ENCODE measurements at places on chromosomes 6 and 20. TPM values are rescaled to one million over a fixed set of nuclear protein-coding genes. Genes with fewer than 3 reads are reported as not detected.

Gene TMEM74B
- not detected for total RNA-seq

Gene TRIM31
- total RNA-seq: not detected

Gene BPIFB2
- not detected for total RNA-seq

Gene CDSN
- not detected for total RNA-seq

Gene FKBP1C
- not detected for total RNA-seq

Gene HLA-DRB1
- 0.13 TPM for total RNA-seq

Gene SULF2
- total RNA-seq: 25.3 TPM

Gene PHF20
- 22.8 TPM for total RNA-seq

Gene SLC44A4
- total RNA-seq: 10.5 TPM

Gene RSPO3
- not detected for total RNA-seq

Gene LYRM4
- total RNA-seq: 15.3 TPM

DNA sequence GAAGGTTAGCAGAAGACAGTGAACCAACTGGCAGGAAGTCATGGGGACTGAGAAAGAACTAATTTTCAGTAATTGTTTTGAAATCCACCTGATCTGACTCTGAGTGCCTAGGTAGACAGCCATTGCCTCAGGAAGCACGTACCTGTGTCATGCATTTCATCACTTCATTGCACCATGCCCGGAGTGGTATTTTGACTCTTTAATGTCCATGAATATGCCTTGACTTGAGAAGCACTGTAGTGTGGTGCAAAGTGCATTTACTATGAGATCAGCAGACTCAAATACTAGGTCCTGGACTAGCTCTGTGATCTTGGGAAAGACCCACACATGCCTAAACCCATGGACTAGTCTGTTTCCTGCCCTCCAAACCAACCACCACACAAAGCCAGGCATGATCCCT is 370.9 kb upstream of the MARCKS start:
- DNase-seq: peak; percentile 31

- no peak for DNase-seq
These were observed 515.6 kb downstream of the EYS start for GRCh38 chr6:65191471-65191870.

GRCh38 chr6:143426026-143426425 is 24.5 kb downstream of the ADAT2 start:
- no peak for DNase-seq

DNA sequence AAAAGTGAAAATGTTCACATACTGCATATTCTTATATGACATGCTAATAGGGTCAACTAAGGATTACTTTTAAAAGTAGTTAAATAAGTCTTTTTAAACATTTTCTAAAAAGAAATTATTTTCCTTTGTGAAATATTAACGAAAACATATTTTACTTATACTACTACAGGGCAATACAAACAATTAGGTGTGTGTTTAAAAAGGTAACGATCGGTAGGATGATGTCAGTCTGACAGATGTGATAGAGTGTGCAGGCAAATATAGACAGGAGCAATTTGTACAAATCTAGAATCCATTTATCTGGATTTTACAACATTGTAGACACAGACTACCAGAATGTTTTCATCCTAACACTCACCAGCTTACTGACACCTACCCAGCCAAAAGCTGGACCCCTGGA is 257.5 kb downstream of the FOXC1 start:
- DNase-seq: no peak

DNA sequence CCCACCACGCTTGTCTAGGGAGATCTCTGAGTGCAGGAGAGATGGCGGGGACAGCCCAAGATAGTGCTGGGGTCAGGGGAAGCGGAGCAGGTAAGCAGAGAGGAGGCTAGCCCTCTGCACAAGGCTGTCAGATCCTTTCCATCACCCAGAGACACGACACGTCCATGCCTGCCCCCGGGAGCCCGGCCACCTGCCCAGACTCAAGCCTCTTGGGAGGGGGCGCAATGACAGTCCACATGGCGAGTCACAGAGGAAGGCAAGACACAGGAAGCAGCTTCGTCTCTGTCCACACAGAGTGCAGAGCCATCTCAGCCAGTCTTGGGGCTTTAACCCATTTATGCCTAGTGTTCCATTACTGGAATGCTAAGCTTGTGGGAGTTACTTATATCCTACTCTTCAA is 78.4 kb downstream of the PREX1 start:
- DNase-seq: no peak

- peak; percentile 71 for DNase-seq
These were observed 642.1 kb downstream of the EPHA7 start for GRCh38 chr6:92777146-92777740.

DNA sequence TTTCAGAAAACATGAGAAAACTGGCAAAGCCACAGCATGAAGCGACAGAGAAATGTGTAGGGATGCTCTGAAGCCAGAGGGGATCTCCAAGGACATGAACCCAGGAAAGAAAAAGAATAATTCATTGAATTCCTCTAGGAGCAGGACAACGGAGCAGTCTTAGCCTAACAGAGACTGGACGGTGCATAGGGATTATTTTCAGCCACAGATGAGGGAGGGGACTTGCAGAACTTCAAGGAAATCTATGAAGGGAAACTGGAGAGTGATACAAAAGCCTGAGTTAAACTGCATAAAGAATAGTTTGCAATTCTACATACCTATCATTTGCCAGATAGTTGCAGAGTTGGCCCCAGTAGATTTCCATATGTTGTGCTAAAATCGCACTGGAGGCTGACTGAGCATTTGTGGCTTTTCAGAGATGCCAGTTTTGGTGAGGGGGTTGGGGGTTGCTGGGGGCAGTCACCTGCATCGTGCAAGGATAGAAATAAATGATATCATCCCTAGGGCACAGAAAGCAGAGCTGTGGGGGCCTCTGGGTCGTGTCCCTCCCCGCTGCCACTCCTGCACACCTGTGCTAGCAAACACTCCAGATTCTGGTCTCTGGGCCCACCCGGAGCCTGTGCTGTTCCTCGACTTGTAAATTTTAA is 443.2 kb upstream of the JARID2 start:
- no peak for DNase-seq

DNA sequence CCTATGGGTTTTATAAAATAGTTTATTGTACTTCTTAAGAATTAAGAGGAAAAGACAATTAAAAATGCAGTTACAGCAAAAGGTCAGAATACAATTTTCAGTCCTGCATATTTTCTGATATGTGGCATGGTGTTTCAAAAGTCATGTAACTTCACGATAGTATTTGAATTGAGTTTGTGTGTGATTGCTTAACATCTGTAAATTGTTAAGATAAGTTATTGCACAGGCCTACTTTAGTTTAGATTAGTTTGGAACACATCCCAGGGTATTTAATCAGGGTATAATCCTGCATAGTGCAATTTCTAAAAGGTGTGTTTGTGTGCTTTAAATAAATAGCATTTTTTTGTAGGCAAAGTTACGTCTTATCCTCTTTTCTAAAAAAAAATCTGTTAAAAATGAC is 289.6 kb downstream of the RIMS1 start:
- no peak for DNase-seq

DNA sequence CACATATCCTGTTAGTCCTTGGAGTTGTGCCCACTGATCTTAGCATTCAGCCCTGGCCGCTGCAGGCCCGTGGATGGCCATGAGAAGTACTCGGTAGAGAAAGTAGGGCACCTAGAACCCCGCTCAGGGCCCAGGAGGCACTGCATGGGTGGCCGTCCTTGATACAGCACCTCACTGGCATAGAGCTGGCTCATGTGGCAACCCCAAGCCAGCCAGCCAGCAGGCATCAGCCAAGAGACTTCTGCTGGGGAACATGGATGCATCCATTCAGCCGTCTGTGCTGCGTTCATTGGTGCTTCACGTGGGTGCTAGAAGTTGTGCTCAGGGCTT is 10.6 kb downstream of the PYGB start:
- no peak for DNase-seq

DNA sequence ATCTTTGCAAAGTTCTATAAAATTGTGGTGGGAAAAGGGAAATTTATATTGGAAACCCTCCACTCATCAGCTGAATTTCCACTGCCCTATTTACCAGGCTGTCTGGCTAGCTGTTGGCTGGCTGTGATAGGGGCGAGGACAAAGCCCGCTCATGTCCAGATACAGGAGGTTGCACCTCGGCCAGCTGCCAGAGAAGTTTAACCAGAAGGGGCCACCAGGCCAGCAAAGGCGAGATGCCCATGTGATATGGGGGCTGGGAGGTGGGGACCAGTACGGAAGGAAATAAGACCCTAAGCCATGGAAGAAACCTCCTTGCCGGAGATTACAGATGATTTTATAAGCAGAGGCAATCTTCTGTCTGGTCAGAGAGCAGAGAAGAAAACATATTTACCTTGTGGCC is 143.8 kb downstream of the FNDC1 start:
- no peak for DNase-seq

DNA sequence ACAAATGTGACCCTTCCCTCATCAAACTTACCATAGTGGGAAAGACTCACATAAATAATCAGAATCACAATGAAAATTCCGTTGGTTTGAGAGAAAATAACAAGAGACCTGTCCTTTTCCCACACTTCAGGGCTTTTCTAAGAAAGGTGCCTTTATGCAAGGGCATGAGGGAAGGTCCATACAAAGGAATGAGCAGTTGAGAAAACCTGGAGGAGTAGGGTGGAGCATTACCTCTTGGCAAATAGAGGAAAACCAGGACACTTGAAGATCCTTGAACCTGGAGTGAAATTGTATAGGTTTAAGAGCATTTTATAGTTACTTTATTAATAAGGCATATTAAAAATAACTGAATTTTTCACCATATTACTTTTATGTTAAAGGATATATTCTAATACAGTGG is 54.3 kb downstream of the UBR2 start:
- no peak for DNase-seq

DNA sequence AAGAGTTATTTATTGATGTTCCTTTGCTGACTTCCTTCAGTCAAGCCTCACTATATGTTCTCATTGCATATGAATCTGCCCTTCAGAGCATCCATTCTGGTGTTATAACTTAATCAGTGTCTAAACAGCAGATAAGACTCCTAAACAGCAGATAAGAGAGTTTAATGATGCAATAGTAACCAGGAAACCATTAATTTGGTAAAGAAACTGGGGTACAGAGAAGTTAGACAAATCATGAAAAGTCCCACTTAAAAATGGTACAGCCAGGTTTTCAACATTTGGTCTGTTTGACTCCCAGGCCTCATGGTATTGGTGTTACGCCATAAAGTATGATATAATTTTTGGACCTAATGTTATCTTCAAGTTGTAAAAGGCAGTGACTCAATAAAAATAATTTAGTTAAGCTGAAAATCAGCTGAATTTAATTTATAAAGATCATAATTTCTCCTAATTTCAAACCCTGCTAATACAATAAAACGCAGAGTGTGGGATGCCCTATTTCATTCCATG is 127.4 kb upstream of the DST start:
- no peak for DNase-seq

- no peak for DNase-seq
These were observed 877 bp downstream of the ENPP4 start for GRCh38 chr6:46130666-46131065.

- no peak for DNase-seq
These were observed 26.8 kb upstream of the NRSN1 start for GRCh38 chr6:24099181-24099580.

DNA sequence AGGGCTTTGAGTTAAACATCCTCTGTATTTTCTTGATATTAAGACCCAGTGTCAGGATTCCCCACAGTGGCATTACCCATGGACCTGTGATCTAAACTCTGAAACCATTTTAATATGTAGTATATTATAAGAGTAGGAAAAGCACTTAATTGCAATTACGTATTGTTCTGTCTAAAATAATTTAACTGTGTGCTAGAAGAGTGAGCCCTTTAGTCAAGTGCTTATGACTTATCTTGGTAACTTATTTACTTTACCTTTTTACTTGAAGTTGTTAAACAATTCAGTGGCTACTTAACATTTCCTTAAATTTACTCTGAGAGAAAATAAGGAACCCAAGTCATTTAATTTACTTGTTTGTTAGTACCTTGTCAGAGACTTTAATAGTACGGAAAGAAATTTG is 173.6 kb downstream of the CDKAL1 start:
- no peak for DNase-seq

- no peak for DNase-seq
These were observed 20.5 kb downstream of the RPP40 start for GRCh38 chr6:4983322-4983721.

- DNase-seq: no peak
These were observed 1579.3 kb downstream of the HACE1 start for GRCh38 chr6:103280417-103280816.

GRCh38 chr6:3741477-3741871 is 10.0 kb downstream of the PXDC1 start:
- DNase-seq: no peak

DNA sequence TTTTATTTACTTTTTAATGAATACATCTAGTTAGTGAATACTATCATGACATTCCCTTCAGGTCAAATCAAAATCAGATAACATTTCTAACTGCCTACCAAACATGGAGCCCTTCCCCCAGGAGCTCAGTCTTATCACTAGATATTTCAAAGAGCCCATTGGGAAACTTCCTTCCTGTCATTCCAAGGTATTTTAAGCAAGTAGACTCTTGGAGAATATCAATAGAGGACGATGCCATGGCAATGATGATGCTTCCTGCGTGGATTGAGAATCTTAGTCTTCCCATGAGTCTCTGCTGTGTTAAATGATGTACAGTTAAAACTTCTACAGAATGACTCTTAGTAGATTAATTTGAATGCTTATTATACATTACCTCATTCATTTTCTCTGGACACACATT is 384.9 kb downstream of the CENPW start:
- DNase-seq: no peak

DNA sequence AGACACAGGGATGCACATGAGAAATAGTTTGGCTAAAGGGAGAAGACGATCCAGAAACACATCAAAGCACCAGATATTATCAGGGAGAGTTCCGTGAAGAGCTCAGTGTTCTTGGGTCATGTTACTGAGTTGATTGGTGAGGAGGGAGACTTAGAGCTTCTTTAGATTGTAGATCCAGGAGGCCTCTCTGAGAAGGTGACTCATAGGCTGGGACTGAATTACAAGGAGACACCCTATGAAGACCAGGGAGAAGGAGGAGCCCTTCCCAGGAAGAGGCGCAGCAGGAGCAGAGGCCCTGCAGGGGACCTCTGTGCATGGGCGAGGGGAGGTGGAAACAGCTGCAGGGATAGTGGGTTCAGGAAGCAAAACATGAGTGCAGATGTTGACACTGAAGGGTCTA is 196.5 kb downstream of the SLC24A3 start:
- peak; percentile 4 for DNase-seq

DNA sequence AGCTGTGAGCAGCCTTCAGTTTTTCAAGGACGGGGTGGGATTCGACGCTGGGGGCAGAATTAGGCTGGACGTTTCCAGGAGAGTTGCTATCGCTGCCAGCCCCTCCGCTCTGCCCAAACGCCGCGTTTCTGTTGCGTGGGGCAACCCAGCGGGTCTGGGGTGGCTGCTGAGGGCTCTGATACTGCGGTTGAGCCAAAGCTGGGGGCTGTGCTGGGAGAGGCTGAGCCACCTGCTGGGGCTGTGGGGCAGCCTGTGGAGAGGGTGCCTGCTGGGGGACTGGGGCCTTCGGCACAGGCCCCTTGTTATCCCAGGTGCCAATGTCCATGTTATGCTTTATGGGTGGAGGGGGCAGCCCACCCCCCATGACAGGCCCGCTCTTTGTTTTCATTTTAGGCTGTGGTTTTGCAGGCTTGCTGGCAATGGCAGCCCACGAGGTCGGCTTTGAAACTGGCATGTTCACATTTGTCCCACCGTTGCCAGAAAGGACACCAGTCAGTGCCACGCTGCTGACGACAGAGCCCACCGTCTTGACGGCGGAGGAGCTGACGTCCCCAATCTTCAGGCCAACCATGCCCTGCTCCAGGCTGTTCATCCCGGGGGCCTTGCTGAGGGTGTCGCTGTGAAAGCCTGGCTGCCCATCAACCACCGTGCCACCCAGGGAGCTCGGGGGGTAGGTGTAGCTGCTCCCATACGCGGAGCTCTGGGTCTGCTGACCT is 13.0 kb downstream of the YTHDF1 start:
- DNase-seq: no peak

GRCh38 chr6:39268171-39268570 is 38.9 kb upstream of the KCNK5 start:
- no peak for DNase-seq

Data from bronchial epithelial cell (primary cell).